ENCODE measurements at places on chromosomes 7 and 10. TPM values are rescaled to one million over a fixed set of nuclear protein-coding genes. Genes with fewer than 3 reads are reported as not detected.

The TUBB8 gene
- total RNA-seq, result not detected

The MRC1 gene
- 19.5 TPM for total RNA-seq

The NEUROD6 gene
- not detected for total RNA-seq

The EPDR1 gene
- total RNA-seq, result 24.7 TPM

DNA sequence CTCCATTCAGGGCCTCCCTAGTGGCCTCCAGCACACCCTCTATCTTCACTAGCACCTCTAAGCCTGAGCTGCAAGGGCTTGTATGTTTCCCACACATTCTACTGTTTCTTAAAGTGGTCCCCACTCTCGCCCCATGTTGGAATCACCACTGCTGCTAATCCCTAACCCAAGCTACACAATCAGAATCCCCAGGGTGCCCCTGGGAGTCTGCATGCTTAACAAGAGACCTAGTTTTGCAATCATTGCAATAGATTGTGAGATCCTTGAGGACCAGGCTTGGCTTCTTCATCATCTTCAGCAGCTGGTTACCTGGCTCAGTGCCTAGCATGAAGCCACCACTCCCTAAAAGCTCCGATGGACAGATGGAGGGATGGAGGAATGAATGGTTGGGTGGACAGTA, 113.9 kb downstream of the MYOF start:
- H3K27me3 ChIP-seq, result no peaks in the 10 kb centered on the region
- no peaks in the 10 kb centered on the region for H3K36me3 ChIP-seq
- no peak overlapping the region for H3K27ac ChIP-seq
- H3K4me1 ChIP-seq, result no peaks in the 10 kb centered on the region
- DNase-seq, result no peak

GRCh38 chr10:118871244-118871865, 116.6 kb upstream of the CACUL1 start:
- H3K36me3 ChIP-seq, result no peaks in the 10 kb centered on the region
- no peaks in the 10 kb centered on the region for H3K27me3 ChIP-seq
- peaks cover 19% of the 10 kb centered on the region for H3K4me1 ChIP-seq

GRCh38 chr10:101489355-101489754, 98.7 kb downstream of the POLL start:
- peaks cover 14% of the 10 kb centered on the region for H3K4me1 ChIP-seq
- H3K36me3 ChIP-seq, result no peaks in the 10 kb centered on the region
- DNase-seq, result no peak
- no peak overlapping the region for H3K27ac ChIP-seq
- H3K27me3 ChIP-seq, result no peaks in the 10 kb centered on the region

- no peak for DNase-seq
- H3K36me3 ChIP-seq, result no peaks in the 10 kb centered on the region
- no peaks in the 10 kb centered on the region for H3K4me1 ChIP-seq
Measured at GRCh38 chr7:26690135-26690805, 174.1 kb downstream of the SKAP2 start.

DNA sequence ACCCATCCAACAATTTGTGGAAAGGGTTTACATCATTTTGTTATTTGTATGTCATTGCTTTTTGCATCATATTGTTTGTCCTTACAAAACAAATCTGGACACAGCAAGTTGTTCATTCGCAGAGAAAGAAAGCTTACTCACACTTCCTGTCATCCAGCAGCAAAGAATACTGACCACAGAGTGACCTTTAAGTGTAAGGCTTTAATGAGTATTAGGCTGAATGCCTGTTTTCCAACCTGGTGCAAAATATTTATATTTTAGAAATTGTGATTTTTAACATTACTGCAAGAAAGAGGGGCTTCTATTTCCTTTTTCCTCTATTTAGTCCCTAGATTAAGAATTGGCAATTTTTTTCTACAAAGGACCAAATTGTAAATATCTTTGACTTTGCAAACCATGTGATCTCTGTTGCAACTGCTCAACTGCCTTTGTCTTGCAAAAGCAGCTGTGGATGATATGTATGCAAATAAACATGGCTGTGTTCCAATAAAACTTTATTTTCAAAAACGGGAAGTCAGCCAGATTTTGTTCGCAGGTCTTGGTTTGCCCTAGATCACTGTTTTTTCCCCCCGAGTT, 27.8 kb upstream of the ITGB1 start:
- no peak for DNase-seq
- H3K27ac ChIP-seq, result no peak overlapping the region
- no peaks in the 10 kb centered on the region for H3K27me3 ChIP-seq
- no peaks in the 10 kb centered on the region for H3K36me3 ChIP-seq
- H3K4me3 ChIP-seq, result no peak overlapping the region
- peaks cover 28% of the 10 kb centered on the region for H3K4me1 ChIP-seq
